T-helper 22 cell (primary cell): ENCODE measurements at places on chromosomes 4 and X.

DNA sequence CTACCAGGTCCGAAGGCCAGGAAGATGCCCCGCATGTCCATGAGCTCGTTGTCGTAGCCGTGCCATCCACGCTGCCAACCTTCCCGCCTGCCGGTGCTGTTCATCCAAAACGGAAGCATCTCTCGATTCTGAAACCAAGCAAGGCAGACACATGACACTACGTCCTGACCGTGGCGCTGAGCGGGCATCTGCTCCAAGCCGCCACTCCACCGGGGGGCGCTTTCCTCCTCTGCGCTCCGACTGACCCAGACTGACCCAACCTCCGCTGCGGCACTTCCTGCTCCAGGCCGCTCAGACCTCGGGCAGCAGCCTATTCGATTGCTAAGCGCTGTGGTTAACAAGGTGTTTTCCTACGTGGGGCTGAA, 120.5 kb downstream of the ENPP6 start:
- no peak for DNase-seq

DNA sequence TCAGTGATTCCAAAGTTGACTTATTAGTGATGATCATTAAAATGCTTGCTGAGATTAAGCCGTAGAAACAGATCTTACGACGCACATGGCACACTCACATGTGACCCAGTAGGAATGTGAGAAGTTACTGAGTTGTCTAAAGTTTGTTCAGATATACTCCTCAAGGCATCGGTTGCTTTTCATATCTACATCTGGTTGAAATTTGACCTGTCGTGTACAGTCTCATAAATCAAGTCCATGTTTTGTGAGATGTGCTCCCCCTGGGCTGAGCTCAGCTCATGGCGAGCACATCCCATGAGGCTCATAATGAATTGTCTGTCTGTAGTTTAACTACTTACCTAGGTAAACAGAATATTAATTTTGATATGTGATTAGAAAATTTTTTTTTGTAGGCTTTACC, 67.0 kb downstream of the TNIP2 start:
- DNase-seq, result no peak

DNA sequence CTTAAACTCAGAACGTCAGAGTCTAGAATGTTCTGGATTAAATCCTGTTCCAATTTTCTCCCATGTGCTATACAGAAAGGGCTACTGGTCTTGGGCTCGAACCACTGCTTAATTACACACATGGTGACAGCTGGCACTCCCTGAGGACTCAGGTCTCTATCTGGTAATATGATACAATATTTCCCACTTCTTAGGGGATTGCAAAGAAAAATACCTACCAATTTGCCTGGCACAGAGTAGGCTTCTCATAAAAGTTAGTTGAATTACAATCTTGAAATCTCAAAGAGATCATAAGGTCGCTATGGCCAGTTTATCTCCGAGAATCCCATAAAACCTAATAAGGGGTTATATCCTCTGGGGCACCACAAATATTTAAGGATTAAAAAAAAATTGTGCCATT, 8.6 kb downstream of the GPM6B start:
- DNase-seq, result no peak

DNA sequence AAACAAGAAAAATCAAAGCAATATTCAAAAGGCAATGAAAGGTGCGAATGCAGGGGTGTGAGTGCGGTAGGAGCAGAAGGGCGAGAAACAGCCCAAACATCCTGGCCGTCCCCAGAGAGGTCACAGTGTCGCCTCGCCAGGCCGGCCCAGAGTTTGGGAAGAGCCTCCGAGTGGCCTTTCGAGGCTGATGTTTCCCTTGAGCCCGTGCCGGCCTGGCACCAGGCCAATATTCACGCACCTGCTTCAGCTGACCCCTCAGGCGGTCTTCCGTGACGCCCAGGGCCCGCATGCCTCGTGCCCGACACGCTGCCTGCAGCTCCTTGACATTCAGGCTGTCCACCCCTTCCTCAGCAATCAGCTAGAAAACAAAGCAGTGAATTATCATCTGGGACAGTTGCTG, 30.6 kb downstream of the LETM1 start:
- DNase-seq, result no peak

GRCh38 chr4:115361781-115362180, 248.4 kb upstream of the NDST4 start:
- DNase-seq, result no peak

DNA sequence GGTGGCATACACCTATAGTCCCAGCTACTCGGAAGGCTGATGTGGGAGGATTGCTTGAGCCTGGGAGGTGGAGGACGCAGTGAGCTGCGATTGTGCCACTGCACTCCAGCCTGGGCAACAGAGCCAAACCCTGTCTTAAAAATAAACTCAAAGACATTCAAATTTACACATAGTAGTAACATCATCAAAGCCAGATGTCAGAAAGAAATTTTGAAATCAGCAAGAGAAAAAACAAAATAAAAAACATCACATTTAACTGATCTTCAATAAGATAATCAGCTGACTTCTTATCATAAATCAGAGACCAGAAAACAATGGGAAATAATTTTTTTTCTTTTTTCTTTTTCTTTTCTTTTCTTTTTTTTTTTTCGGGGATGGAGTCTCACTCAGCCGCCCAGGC, 78.9 kb upstream of the ZCCHC13 start:
- DNase-seq, result no peak

- no peak for DNase-seq
Measured at GRCh38 chrX:149939655-149939904, 1.3 kb upstream of the EOLA2 start.
